Stimulated activated CD8-positive, alpha-beta memory T cell treated with anti-CD3 and anti-CD28 coated beads, Interleukin-2, amount 100 ng/mL, for 1 hour (primary cell): ENCODE measurements at places on chromosomes 3 and 15.

GRCh38 chr15:65414841-65415621 is 7.7 kb downstream of the IGDCC4 start:
- no peak for DNase-seq

GRCh38 chr3:14872706-14873105 is 53.9 kb downstream of the FGD5 start:
- DNase-seq: no peak

- no peak for DNase-seq
Observed at GRCh38 chr3:143825513-143825912, 22.8 kb downstream of the SLC9A9 start.

DNA sequence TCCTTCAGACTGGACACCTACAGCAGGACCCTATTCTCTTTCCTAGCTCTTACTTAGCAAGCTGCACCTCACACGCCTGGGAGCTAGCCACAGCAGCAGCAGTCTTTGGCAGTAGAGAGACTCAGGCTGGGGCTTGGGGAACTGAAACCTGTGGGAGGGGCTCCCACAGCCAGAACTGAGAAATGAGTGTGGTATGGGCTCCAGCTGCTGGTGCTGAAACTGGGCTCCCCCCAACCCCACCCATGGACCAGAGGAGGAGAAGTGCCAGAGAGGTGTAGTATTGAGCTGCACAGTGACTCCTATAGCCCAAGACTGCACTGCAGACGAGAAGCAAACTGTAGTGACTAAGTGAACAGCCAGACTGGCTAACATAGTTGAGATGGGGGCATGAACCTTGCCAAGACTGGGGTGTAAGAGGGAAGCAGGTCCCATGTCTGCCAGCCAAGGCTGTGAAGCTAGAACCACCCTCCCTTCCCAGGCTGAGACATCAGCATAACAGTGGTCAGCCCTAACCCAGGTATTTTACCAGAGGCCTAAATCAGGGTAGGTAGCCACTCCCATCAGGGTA is 62.5 kb downstream of the MYO5A start:
- DNase-seq: no peak

- DNase-seq: no peak
Observed at GRCh38 chr3:124770336-124771082, 40.3 kb downstream of the UMPS start.

DNA sequence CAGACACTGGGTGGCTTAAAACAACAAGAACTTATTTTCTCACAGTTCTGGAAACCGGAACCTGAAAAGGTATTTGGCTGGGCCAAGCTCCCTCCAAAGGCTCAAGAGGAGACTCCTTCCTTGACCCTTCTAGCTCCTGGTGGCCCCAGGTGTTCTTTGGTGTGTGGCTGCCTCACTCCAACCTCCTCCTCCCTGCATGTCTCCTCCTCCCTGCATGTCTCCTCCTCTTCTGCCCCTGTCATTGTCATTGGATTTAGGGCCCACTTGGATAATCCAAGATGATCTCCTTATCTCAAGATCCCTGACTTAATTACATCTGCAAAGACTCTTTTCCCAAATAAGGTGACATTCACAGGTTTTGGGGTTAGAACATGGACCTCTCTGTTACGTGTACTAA is 69.8 kb upstream of the MFGE8 start:
- no peak for DNase-seq

DNA sequence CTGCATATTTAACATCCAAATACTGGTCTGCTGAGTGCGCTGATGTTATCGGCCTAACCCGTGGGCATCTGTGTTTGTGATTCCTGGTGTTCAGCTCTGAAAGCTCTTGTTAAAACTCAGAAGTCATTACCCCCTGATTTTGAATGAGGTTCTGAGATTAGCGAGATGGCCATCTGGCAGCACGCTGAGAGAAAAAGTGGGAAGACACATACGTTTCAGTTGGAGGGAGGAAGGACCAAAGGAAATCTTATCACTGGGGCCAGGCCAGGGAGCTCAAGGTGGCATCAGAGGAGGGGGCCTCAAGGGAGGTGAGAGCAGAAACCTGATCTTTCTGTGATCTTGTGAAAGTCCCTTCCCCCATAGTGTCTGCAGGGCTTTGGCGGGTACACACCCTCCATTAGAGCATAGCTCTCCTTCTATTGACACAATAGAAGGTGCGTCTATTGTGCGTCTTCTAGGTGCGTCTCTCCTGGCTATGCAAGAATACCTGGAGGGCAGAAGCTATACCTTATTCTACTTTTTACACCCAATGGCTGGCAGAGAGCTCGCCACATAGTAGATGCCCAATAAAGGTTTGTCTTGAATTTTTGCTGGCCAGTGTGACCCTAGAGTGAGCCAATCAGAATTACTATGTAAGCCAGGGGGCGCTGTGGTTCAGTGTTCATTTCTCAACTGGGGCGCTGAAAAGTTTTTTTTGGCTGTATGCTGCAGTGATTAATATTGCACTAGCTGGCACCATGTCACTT is 182.4 kb downstream of the SHQ1 start:
- DNase-seq: peak; percentile 6

DNA sequence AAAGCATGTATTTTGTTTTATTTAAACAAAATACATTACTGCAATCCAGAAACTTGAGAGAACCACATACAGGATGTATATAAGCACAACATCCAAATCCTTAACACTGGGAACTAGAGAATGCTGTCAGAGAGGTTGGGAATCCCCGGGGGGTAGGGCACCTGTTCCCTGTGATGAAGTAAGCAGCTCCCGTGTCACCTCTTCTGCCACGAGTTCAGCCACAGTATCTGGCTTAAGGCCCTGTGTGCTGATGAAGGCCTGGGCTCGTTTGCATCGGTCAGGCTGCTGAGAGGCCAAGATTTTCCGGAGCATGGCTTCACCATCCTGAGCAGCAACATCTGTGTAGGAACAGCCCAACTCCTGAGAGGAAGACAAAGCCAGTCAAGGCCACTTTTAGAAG is 36.4 kb downstream of the EIF3J start:
- no peak for DNase-seq

DNA sequence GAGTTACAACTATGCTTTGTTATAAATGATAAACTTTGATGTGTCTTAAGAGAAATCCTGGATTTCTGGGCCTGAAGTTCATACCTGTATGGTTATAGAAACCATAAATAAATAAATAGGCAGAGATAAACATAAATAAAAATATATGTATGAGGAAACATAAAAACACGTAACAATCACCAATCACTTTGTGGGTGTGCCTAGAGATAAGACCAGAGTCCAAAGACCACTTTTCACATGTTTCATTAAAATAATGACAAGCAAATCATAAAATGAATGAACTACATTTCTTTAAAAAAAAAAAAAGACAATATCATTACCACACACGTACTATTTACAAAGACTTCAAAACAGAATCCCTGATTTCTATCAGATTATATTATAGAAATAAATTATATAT is 14.1 kb downstream of the PIK3R4 start:
- DNase-seq: no peak

DNA sequence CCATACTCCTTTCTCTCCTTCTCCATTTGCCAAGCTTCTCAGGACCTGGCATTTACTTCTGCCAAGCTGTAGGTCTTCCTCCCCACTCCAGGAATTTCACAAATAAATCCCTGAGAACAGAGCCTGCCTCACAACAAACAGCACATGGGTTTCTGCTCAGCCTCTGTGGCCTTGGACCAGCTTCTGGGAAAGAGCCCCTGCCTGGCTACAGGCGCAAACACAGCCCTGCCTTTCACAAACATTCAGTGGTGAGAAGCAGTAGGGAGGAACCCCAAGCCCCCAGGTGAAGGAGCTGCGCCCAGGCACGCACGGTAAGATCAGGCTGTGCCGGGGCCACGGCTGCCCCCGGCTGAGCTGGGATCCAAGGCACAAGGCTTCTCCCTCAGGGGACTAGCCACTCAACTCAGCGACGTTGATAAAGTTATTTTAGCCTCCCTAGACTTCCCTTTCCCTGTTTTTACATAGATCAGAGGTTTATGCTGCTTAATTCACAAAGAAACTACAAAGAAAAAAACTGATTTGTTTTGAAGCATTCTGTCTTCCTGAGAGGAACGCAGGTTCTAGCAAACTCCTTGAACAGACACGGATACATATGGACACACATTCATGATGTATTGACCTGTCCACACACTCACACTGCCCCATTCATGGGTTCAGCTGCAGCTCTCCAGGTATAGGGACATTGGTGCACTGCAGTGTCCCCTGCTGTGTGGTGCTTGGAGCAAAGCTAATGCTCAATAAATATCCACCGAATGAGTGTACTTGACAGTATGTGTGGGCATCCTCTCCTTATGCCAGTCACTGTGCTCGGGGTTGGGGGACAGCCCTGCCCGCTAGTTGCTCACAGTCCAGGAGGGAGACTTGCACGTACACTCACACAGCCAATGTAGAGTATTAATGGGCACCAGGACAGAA is 25.4 kb downstream of the HES1 start:
- DNase-seq: no peak

- no peak for DNase-seq
Observed at GRCh38 chr15:28098766-28099554, at the start of gene OCA2. Gene OCA2 (minus strand): TSS chr15:28099315. CDS start chr15:28081874, 17,441 bp downstream.

DNA sequence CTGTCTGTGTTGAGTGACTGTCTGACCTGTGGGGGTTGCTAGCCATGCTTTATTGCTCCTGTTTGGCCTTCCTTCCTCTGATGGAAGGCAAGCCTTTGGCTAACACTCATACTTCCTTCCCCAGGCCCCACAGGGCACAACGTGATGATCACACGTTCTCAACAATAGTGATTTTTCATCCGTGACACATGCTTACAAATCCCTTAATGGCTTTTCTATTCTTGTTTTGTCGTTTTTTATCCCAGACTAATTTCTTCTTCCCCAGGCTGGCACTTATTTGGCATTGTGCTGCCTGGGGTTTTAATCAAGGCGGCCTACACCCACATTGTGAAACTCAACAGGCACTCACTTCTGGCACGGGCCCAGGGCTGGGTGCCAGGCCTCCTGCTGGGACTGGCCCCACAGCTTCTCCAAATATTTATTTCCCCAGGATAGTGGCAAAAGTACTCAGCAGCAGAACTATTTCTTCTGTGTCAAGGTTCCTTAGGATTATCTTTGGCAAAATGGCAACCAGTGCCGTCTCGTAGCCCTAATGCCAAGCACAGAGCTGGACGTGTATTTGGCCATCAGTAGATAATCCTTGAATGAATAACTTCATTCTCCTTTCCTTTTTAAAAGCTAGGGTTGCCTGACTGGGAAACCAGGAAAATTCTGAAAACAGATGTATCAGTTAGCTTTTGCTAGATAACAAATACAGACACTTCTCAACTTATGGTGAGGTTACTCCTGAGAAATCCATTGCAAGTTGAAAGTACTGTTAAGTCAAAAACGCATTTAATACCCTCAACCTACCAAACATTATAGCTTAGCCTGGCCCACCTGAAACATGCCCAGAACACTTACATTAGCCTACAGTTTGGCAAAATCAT is 30.6 kb downstream of the CMTM7 start:
- no peak for DNase-seq

DNA sequence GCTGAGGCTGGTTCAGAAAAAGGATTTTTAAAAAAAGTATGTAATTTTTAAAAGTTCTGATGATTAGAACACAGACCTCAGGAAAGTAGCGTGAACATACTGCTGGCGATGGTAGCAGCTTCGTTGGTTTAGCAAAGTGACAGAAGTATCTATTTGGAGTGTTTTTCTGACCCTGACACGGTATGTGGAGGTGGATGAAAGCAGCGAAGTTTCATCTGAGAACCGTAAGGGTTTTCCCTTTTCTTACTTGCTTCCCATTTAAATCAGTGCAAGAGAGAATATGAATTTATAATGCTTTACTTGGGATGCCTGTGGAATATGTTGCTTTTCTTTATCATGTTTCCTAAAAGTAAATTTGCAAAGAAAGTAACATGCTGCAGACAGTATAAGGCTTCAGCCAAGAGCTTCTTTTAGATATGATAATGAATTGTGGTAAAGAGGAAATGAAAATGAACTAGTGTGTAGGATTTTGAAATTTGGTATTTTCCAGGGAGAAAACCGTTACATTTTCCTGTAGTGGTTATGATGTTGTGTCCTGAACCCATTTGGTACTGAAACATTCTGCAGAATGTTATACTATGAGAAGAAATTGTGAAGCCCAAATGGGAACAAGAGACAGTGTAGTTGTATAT is 3.9 kb downstream of the CHST2 start:
- no peak for DNase-seq

DNA sequence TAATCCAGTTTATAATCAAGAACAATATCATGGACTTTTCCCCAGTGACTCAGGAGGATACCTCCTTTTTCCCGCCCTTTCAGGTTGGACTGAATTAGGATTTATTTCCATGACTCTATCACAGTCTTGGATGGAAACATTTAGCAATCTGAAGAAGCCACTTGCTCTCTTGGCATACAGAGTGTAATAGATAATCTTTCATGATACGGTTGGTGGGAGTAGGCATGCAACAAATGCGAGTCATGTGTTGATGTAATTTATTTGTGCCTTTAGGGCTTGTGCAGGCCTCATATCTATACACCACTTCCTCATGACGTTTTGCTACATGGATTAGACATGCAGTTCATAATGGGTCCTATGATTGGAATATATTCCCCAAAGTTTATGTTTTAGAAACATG is 54.2 kb upstream of the MCTP2 start:
- DNase-seq: no peak

GRCh38 chr3:39378088-39378487 is 5.1 kb upstream of the SLC25A38 start:
- peak; percentile 43 for DNase-seq

- DNase-seq: peak; percentile 86
Observed at GRCh38 chr3:49120438-49121131, at the start of gene USP19. Gene USP19 (minus strand): TSS chr3:49120823. CDS start chr3:49119145, 1,678 bp downstream.

GRCh38 chr3:52917044-52917443 is 19.7 kb upstream of the STIMATE start:
- DNase-seq: no peak

GRCh38 chr15:43204016-43204901 is 16.6 kb downstream of the EPB42 start:
- peak; percentile 28 for DNase-seq

GRCh38 chr3:72233571-72233970 is 448.6 kb upstream of the PROK2 start:
- DNase-seq: no peak

DNA sequence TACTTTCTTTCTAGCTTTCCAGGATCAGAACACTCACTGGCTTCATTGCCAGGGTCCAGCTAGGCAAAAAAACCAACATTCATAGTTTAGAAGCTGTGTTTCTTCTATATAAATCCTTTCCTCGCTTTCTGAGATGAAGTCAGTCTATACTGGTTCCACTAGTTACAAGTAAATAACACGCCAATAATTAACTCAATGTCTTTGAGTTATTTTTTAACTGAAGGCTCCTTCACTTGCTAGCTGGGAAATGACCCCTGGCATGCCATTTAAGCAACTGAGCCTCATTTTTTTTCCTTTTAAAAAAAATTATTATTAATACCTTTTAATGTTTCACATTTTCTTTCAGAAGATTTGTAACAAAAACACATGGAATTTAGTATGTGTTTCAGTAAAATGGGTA is 2.1 kb upstream of the CCDC174 start:
- DNase-seq: no peak

- DNase-seq: no peak
Observed at GRCh38 chr3:126083511-126083912, 412 bp downstream of the SLC41A3 start.

- no peak for DNase-seq
Observed at GRCh38 chr3:6367171-6367570, 493.7 kb upstream of the GRM7 start.

GRCh38 chr15:64636556-64636955 is 138.8 kb downstream of the RBPMS2 start:
- no peak for DNase-seq
